RPMI7951 (cell line): ENCODE measurements at places on chromosomes 4 and X. TPM values are rescaled to one million over a fixed set of nuclear protein-coding genes. Genes with fewer than 3 reads are reported as not detected.

- peak; percentile 15 for DNase-seq
Measured at GRCh38 chr4:1337376-1337831, 9.6 kb upstream of the UVSSA start.

GRCh38 chr4:121278811-121279368, 101.9 kb downstream of the QRFPR start:
- no peak for DNase-seq

DNA sequence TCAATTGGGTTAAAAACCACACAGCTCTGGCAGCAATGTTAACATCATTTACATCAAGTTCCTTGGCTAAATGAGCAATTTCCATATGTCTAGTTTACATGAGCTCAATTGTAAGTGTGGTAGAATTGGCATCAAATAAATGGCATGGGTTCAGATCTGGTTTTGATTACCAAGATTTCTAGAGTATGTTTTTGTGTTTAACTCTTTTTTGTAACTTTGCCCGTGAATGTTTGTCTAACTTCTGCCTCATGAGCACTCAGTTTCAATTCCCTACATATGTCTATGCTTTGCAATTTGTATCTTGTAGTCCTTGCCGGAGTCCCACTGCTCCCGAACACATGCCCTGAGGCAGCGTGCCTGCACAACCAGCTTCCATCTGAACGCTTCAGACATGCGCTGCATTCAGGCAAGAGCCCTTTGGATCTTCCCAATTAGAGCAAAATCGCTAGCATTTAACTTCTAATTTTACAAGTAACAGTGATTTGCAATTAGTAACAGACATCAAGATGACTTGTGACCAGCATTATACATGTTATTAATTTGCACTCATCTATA, 644.4 kb downstream of the TRIML1 start:
- DNase-seq = peak; percentile 12

The PPEF2 gene
- not detected in 2 replicates for total RNA-seq

The TREX2 gene
- not detected in 2 replicates for total RNA-seq

The APLN gene
- 0.98 and 1.2 TPM in 2 replicates for total RNA-seq
